ENCODE measurements at places on chromosomes 13 and 19. TPM values are rescaled to one million over a fixed set of nuclear protein-coding genes. Genes with fewer than 3 reads are reported as not detected.

DNA sequence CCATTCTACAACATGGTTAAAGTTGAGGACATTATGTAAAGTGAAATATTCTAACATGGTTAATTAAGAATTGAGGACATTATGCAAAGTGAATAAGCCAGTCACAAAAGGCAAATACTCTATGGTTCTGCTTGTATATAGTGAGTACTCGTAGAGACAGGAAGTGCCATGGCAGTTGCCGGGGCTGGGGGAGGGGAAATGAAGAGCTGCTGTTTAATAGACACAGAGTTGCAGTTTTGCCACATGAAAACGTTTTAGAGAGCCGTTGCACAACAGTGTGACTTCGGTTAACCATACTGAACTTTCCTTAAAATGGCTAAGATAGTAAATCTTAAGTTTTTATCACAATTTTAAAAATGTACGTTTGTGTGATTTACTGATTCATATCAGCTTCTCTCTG, 176.9 kb downstream of the SHISA2 start:
- no peak for DNase-seq

DNA sequence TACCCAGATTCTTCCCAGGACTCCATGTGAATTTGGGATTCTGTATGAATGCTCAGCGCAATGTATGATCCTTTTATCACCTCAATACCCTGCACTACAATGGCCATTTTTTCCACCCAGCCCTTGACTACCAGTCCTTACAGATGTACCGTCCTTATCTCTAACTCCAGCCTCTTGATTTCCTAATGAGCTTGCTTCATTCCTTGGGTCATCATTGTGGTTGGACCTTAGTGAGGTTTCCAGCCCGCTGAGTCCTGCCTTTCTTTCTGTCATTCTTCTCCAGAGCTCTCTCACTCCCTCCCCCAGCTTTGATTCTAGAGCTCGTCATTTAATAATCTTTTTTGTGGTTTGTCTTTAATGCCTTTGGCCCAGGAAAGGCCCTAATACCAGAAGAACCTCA, 438.5 kb downstream of the ZNF536 start:
- DNase-seq = no peak

DNA sequence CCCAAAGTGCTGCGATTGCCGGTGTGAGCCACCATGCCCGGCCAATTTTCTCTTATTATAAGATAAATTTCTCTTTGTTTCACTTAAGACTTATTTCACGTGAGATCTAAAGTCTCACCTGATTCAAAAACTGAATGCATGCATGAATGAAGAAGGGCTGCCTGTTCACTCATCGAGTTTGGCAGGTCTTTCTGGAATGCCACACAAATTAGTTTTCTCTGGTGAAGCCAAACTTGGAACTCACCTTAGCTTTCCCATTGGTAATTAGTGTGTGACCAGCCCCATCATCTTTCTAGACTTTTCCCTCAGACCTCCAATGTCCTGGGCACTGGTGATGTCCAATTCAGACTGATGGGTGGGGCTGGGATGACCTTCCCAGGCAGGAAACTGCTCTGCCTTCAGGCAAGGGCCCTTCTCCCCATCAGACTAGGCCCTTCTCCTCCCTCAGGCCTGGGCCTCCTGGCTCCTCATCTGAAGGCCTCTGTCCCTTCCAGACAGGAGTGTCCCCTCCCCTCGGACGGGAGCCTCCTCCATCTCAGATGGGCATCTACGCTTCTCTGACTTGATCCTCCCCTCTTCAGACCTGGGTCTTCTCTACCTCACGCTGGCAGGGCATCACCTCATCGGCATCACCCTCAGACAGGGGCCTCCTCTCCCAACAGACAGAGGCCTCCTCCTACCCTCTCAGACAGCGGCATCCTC, 14.4 kb downstream of the C3 start:
- no peak for DNase-seq

- DNase-seq = no peak
These were observed 627.6 kb upstream of the PCDH9 start for GRCh38 chr13:67857581-67858310.

The SIGLEC7 gene
- 0.34 TPM for polyA plus RNA-seq

DNA sequence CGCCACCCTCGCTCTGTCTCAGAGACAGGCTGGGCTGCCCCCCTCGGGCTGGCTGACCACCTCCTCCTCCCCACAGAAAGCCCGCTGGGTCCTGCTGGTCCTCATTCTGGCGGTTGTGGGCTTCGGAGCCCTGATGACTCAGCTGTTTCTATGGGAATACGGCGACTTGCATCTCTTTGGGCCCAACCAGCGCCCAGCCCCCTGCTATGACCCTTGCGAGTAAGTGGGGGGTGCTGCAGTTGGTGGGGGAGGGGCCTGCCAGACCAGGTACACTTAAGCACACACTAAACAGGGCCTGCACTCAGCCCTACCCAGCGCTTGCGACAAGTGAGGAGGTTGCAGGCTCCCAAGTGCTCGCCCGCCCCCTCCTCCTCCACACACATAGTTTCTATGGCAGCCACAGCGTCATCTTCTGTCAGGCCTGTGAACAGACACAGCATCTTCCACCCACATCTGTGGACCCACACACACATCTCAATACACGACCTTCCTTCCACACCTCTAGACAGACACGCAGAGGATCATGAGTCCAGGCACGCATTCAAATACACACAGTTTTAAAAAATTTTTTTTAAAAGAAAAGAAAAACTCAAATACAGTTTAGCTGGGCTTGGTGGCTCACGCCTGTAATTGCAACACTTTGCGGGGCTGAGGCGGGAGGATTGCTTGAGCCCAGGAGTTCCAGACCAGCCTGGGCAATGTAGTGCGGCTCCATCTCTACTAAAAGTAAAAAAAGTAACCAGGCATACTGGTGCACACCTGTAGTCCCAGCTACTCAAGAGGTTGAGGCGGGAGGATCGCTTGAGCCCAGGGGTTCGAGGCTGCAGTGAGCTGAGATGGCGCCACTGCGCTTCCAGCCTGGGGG, 18.4 kb downstream of the PLD3 start:
- no peak for DNase-seq

DNA sequence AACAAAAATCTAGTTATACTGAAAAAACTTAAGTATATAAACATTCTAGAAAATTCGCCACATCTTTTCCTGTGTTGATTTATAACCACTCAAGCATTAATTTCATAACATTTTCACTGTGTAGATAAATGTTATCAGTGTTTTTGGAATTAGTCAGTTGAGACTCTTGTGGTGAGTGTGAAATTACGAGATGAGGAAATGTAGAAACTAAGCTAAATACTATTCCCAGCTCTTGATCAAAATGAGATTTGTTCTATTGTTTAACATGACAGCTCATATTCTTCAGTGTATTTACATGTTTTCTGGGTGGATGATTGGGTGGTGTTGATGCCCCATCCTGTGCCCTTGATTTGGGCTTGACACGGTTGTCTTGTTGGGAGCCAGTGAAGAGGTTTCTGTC, 406.8 kb downstream of the DACH1 start:
- DNase-seq = no peak

DNA sequence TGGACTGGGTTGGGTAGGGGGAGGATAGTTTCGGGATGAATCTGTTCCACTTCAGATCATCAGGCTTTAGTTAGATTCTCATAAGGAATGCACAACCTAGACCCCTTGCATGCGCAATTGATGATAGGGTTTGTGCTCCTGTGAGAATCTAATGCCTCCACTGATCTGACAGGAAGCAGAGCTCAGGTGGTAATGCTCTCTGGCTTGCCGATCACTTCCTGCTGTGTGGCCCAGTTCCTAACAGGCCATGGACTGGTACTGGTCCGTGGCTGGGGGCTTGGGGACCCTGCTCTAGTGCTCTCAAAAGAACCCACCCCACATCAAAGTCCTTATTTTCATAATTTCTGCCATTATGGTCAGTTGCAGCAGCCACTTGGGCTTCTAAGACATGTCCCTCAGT, 30.1 kb downstream of the DNAJC3 start:
- no peak for DNase-seq

DNA sequence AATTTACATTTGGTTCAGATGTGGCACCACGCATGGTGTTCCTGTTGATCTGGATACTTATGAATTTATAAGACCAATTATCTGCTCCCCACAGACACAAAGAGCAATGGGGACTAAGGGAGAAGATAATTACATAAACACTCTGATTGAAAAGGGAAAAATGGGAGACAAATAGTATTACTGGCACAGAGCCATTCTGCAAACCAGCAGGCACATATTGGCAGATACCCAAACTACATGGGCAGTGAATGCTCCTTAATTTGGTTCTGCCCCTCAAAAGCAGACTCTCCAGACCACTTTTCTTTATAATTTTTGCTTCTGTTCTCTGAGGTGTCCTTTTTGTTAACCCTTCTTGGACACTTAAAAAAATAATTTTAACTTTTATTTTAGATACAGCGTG, 1674.2 kb downstream of the PCDH9 start:
- DNase-seq = no peak

GRCh38 chr13:41501281-41501680, 43.9 kb downstream of the RGCC start:
- DNase-seq = no peak

The ZFP14 gene
- polyA plus RNA-seq = 13.3 TPM

GRCh38 chr19:20186174-20186573, 19.2 kb downstream of the ZNF486 start:
- no peak for DNase-seq

DNA sequence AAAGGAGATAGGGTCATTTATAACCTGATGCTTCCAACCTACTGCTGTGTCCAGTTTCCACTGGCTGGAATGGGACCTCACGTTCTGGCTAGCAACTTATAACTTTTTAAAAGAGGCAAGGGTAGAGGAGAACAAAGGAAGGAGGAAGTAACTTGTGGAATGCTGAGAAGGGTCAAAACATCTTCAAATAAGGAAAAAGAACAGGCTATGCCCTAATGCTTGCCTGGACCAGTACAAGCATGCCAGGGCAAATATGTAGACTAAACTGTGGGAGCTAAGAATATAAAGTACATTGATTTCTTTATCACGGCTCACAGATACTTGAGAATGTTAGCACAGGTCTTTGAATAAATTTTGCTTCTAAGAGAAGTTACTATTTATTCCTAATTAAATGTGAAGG, 1.5 kb upstream of the ZNF561 start:
- DNase-seq = no peak

The C19orf85 gene
- polyA plus RNA-seq = not detected

- DNase-seq = peak; percentile 75
These were observed at the start of gene MYH14 for GRCh38 chr19:50203281-50204080. Gene MYH14 (plus strand): TSS chr19:50203622. CDS start chr19:50210366, 6,744 bp downstream.

GRCh38 chr13:49739498-49740187, 48.4 kb upstream of the EBPL start:
- DNase-seq = no peak

The TRPM4 gene
- 26.6 TPM for polyA plus RNA-seq

- DNase-seq = no peak
These were observed 5.0 kb downstream of the GFY start for GRCh38 chr19:49430172-49430677.

DNA sequence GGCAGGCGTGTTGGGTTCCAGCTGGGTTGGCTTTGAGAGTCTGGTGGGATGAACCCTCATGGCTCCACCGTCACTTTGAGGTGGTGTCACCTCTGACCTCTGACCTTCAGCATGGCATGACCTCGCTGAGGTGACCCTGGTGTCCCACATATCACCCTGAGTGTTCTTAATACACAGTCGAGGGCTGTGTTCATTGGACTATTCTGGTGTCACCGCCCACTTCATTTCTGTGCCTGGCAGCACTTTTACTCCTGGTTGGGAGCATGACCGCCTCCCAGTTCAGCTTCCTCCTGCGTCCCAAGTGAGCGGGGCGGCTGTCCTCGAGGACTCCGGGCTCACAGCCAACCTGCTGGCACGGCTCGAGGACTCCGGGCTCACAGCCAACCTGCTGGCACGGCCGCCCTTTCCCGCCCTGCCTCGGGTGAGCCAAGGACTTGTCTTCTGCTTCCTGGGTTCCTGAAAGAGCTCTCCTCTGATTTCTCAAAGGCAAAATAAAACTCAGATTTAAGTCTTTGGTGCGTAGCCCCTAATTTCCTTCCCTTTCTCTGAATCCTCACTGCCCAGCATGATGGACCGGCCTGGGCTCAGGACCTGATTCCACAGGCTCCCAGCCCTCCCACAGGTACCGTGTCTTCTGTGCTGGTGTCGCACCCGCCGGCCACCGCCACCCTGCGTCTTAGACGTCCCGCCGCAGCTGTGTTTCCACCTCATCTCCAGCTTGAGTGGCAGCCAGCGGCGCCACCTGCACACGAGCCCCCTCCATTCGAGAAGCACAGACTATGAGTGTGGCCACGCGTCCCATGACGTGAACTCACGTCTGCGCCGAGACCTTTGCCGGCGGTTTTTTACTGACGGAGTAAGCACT, 10.4 kb downstream of the ATP4B start:
- DNase-seq = no peak

- no peak for DNase-seq
These were observed 2.2 kb upstream of the TNFRSF19 start for GRCh38 chr13:23567906-23568460.

The ZNF548 gene
- polyA plus RNA-seq = 21.2 TPM

DNA sequence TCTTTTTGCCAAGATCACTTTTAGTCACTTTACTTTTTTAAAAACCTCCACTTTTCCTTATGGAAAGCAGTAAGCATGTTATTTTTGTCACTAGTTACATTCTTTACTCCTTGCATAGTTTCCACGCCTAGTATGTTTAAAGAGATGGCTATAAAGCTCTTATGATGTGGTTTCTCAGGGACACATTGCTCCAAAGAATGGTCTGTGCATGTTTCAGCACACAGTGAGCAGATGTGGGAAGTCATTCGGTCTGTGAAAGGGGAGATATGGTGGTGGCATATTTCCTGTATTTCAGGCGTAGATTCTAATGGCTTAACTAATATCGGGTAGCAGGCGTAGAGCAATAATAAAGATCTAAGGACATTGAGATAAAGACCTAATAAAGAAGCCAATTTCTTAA, 180.7 kb downstream of the SLITRK6 start:
- DNase-seq = no peak

The KISS1R gene
- polyA plus RNA-seq = 0.38 TPM

The MED4 gene
- polyA plus RNA-seq = 108 TPM

DNA sequence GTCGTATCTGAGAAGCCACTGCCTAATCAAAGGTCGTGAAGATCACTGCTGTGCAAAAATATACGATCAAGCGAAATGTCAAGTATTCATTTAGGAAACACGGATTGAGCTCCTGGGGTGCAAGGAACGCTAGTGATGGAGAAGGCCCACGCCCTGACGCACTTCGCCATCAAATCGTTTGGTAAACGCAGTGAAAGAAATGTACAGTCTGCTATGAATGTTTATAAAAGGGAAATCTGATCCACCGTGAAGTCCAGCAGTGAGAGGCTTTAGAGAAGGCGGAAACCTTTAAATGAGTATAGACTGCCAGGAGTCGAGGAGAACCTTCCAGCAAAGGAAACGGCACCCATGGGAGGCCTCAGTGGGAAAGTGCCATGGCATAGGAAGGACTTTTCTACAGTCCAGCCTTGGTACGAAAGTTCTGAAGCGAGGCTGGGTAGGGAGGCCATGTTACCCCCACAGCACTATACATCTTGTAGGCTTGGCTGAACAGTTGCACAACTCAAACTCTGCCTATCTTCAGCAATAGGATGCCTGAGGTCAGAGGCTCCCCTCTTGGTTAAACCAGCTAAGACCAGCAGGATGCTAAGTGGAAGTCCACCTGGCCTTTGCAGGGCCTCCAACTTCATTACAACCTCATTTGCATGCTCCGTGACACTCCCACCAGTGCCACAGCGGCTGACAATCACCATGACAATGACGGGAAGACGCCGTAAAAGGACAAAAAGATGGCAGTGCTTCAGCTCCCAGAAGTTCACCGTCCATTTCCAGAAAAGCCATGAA, 20.4 kb downstream of the PCID2 start:
- DNase-seq = no peak

Measured in right renal pelvis (tissue), 4 donors.